ENCODE measurements at places on chromosomes 6 and 20. TPM values are rescaled to one million over a fixed set of nuclear protein-coding genes. Genes with fewer than 3 reads are reported as not detected.

- DNase-seq, result no peak
These were observed 9.9 kb downstream of the SERPINB6 start for GRCh38 chr6:2961506-2961905.

- no peak for DNase-seq
These were observed 79.2 kb upstream of the MPC1 start for GRCh38 chr6:166461821-166462460.

- DNase-seq, result peak; percentile 37
These were observed 27.9 kb upstream of the TBC1D7 start for GRCh38 chr6:13355999-13356785.

- peak; percentile 11 for DNase-seq
These were observed 85.8 kb downstream of the DZANK1 start for GRCh38 chr20:18380908-18381529.

GRCh38 chr6:168355716-168356522 lies 36.3 kb upstream of the DACT2 start:
- DNase-seq, result peak; percentile 12

DNA sequence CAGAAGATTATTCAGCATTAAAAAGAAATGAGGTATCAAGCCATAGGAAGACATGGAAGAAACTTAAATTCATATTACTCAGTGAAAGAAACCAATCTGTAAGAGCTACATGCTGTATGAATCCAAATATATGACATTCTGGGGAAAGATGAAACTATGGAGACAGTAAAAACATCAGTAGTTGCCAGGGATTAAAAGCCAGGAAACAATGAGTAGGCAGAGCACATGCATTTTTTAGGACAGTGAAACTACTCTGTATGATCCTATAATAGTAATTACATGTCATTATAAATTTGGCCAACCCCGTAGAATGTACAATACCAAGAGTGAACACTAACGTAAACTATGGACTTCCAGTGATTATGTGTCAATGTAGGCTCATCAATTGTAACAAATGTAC lies 92.8 kb upstream of the RNF217 start:
- DNase-seq, result peak; percentile 20

GRCh38 chr6:166274163-166274562 lies 34.0 kb downstream of the PRR18 start:
- no peak for DNase-seq

DNA sequence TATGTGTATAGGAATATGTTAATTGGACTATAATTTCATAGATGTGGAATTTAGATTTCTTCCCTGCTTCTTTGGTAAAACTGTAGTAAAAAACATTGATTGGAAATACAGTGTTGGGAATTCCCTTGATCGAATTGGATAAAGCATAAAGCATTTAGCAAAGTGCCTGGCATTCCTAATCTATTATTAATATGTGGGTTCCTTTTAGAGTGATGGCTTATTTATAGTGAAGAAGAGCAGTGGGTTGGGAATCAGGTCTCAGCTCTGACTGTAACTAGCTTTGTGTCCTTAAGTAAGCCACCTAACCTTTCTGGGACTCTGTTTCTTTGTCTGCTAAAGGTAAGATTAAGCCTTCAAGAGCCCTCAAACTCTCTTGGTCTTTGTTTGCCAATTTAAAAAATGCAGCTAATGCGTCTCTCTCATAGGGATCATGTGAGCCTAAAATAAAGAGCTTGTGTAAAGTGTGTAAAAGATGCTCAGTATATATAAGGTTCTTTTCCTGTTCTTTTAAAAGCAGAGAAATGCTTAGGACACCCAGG lies 53.3 kb downstream of the KCNS1 start:
- no peak for DNase-seq

The ZNF311 gene
- 4.6 TPM for total RNA-seq

DNA sequence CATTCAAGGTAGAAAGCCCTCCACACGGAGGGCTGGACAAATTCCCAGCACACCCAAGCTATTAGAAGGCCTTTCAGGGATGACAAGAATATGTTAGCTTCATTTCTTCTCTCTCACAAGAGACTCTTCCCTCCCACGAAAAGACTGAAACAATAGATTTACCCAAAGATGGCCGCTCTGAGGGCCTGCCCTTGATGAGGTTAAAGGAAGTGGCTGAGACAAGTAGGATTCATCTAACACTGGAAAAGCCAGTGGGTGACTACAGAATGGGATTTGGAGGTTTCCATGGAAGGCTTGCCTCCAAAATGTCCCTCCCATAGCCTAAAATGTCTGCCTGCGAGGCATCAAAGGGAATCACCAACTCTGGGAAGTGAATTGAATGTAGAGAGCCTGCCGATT lies 277.6 kb downstream of the CLIC5 start:
- no peak for DNase-seq

DNA sequence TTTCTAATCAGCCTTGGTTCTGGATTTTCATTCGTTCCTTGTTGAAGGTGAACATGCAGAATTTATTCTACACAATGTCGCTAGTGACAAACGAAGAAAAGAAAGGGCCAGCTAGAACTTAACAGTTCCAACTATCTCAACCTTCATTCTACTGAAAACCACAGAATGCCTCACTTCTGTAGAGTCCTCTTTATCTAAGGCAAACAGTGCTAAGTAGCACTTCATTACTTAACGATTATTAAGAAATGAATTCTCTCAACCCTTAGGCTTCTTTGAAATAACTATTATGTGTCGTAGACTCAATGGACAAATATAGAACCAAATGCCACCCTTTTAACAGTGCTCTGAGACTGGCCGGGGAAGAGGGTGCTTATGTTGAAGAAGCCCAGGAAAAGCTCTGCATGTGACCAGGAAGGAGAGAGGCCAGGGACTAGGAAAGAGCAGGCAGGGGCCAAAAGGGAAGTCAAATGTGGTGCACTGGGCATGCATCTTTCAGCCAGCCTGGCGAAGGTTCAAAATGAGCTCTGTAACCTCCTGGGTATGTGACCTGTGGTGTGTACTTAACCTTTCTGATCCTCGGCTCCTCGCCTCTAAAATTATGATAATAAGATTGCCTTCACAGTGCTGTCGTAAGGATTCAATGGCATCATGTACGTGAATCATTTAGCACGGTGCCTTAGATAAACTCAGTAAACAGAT lies 55.4 kb upstream of the BMP2 start:
- DNase-seq, result peak; percentile 83

DNA sequence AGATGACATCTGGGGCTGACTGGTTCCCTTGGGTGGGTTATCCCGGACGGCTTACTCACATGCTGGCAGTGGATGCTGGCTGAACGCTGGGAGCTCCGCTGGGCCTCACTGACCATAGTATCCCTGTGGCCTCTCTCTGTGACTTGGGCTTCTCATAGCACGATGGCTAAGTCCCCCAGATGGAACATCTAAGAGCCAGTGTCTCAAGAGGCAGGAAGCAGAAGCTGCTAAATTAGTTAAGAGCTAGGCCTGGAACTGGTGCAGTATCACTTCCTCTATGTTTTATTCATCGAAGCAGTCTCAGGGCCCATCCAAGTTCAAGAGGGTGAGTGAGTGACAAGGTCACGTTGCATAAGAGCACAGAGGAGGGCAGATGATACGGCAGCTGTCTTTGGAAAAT lies 116.5 kb upstream of the LAMP5 start:
- no peak for DNase-seq

The NMBR gene
- not detected for total RNA-seq

- DNase-seq, result no peak
These were observed 62.9 kb upstream of the MOCS1 start for GRCh38 chr6:39997101-39997635.

GRCh38 chr6:2187826-2188225 lies 57.6 kb downstream of the GMDS start:
- DNase-seq, result no peak

- no peak for DNase-seq
These were observed 28.2 kb downstream of the PDRG1 start for GRCh38 chr20:31923388-31924331.

The KIAA1755 gene
- 3.8 TPM for total RNA-seq

GRCh38 chr6:152267967-152268845 lies 369.0 kb downstream of the SYNE1 start:
- DNase-seq, result peak; percentile 37

DNA sequence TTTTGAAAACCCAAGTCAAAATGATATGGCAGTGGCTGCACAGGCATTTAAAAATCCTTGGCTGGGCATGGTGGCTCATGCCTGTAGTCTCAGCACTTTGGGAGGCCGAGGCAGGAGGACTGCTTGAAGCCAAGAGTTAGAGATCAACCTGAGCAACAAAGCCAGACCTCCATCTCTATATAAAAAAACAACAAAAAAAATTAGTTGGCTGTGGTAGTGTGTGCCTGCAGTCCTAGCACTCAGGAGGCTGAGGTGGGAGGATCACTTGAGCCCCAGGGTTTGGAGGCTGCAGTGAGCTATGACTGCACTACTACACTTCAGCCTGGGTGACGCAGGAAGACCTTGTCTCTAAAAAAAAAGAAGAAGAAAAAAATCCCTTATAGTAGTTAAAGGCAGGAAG lies 142.9 kb downstream of the MYB start:
- no peak for DNase-seq

The PRSS16 gene
- 5.4 TPM for total RNA-seq

The RAB44 gene
- not detected for total RNA-seq

DNA sequence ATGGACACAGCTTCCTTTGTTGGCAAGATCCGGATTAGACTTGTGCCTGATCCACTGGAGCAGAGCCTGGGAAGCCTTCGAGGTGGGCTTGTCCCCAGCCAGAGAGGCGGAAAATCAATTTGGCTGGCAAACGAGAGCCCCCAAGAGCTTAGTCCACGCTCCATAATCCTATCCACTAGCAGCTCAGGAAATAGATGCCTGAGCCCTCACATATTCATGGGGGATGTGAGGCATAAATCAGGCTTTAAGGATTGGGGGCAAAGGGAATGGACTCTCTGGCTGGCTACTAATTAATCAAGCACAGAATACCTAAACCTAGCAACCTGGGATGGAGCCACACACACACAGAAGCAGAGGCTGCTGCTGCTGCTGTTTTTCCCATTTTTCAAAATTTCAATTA lies 137.9 kb downstream of the PKHD1 start:
- no peak for DNase-seq

DNA sequence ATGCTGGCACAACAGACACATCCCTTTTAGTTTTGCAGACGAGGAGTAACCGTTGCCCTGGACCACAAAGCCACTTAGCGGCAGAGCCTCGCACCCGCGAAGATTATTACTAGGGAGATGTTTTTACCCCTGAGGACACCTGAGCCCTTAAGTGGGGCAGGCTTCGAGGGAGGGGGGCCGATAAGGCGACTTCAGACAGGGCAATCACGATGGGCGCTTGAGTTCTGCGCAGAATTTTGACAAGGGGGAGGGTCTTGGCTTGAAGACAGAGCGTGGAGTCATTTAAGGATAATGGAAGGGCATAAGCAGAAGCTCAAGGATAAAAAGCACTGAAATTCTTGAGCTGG lies 650 bp upstream of the TTK start:
- DNase-seq, result no peak

DNA sequence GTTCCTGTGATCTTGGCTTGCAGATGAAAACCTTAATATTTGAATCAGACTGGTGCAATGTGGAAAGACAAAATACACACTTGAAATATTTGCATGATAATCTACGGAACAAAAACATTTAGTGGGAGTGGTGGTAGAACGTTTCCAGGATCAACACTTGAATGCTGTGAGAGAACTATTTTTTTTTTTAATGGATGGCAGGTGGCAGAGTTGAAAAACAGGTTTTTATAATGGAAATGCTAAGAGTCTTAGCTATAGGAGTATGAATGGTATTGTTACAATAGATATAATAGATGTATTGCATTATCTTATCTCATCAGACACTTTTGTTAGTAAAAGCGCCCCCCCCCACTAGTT lies 49.2 kb downstream of the CDKAL1 start:
- no peak for DNase-seq

- DNase-seq, result no peak
These were observed 139.3 kb downstream of the PDSS2 start for GRCh38 chr6:107319906-107320530.

- no peak for DNase-seq
These were observed 48.7 kb downstream of the GFRA4 start for GRCh38 chr20:3614466-3614865.

DNA sequence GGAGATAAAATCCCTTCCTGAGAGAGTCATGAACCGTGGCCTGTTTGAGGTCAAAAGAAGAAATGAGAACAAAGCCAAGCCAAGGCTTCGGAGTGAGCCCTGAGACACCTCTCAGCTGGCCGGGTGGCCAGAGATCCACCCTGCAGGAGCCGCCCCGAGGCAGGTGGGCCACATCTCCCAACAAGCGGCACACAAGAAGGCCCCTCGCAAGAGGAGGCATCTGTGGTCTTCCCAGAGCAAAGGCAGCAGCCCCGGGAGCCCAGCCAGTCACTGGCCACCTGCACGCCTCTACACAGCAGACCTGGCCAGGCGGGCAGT lies 30.9 kb upstream of the AFDN start:
- DNase-seq, result no peak

- DNase-seq, result peak; percentile 26
These were observed 50.9 kb upstream of the DACT2 start for GRCh38 chr6:168370310-168370991.

GRCh38 chr20:11807054-11808048 lies 110.3 kb upstream of the BTBD3 start:
- DNase-seq, result peak; percentile 95

The OR2J3 gene
- not detected for total RNA-seq

DNA sequence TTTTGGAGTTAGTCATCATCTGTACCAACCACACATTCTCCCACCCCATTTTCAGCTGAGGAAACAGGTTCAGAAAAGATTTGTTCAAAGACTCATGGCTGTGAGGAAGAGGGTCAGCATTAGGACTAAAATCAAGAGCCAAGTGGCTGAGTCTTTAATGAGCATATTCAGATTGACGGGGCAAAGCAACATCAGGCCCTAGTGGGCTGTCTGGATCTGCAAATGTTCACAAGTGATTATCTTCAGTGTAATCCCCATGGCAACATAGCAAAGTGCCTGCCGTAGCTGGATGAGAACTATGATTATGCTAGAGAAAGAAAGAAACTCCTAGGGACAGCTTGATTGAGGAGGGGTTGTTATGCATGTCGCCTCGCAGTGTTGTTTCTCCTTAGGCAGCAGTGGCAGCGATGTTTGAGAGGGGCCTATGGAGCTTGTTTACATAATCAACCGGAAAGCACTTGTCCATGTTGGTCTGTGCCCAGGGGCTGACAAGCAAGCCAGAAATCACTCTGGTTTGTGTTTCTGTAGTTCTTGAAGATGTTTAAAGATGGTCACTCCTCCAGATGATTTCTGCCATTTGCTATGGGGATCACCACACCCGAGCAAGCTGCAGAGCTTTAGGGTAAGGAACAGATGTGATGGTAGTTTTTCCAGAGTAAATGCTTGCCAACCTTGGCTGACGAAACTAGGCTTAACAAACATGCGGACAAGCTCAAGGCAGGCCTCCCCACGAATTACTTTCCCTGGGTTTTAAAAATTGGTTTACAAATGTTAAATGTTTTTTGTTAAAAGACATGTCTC lies 124.3 kb upstream of the MLIP start:
- peak; percentile 29 for DNase-seq
